ENCODE measurements at places on chromosomes 5 and 9. TPM values are rescaled to one million over a fixed set of nuclear protein-coding genes. Genes with fewer than 3 reads are reported as not detected.

DNA sequence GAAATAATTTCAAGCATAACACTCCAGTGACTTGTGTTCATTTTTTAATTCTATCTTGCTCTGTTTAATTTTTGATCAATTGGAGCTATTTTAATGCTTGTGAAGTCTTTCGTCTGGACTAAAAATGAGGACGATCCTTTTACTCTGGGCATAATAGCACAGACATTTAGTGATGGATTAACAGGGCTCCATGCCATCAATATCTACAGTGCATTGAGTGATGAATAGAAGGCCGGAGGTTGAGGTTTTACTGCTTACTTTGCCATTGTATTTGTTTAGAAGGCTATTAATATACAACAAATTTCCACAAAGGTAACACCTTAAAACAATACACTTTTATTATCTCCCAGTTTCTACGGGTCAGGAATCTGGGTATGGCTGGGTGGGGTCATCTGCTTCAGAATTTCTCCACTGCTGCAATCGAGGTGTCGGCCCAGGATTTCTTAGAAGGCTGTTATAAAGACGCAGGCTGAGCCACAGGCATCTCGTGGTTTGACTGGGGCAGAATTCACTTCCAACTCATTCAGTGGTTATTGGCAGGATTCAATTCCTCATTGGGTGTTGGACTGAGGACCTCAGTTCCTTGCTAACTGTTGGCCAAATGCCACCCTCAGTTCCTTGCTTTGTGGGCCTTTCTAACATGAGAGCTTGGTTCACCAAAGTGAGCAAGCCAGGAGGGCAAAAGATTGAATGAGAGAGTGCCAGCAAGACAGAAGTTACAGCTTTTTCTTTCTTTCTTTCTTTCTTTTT, 265.4 kb upstream of the VLDLR start:
- no peak for DNase-seq

DNA sequence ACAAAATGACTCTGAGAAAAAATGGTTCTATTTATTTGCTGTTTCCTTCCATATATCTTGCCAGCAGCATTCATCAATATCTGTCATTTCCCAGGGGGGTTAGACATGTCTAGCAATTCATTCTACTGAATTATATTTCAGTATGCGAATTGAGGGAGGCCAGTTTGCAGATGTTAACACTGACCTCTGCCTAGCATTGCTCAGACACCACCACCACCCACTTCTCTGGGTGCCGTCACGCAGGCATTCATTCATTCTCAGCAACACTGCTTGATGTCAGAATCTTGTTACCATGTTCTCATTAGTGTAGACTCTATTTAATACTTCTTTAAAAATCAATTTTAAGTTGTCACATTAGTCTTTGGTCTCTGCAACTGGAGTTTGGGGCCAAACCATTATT, 181.7 kb downstream of the MAST4 start:
- DNase-seq = no peak

Gene UBTD2
- 20.9 TPM for total RNA-seq

Gene PCDHAC2
- total RNA-seq = 0.47 TPM

DNA sequence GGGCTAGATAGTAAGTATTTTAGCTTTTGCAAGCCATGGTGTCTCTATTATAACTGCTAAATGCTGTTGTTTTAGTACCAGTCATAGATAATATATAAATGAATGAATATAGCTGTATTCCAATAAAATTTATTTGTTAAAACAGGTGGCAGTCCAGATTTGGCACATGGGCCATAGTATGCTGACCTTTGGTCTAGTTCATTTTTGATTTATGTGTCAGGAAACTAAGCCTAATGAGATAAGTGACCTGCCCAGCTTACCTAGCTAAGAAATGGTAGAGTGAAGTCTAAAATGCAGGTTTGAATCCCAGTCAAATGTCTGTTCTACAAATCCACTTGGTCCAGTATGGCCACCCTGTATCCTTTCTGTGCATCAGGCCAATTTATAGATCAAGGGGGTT, 139.3 kb downstream of the ALDH1A1 start:
- no peak for DNase-seq

Gene CER1
- total RNA-seq = not detected

DNA sequence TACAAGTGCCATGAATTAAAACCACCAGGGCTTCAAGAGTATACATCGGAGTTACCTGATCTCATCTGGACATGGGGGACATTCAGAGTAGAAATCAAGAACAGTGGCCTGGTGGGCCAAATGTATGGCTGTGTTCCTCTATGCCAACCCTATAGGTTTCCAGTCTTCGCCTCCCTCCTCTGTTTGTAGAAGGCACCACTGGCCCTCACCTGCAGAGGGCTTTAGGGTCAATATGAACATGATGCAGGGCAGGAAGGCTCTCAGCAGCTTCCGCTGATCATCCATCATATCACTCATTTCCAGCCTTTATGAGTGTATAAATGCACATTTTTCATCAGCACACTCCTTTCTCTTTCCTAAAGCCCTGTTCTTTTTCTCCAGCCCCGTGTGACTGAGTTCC, 555.5 kb upstream of the BRINP1 start:
- DNase-seq = no peak

DNA sequence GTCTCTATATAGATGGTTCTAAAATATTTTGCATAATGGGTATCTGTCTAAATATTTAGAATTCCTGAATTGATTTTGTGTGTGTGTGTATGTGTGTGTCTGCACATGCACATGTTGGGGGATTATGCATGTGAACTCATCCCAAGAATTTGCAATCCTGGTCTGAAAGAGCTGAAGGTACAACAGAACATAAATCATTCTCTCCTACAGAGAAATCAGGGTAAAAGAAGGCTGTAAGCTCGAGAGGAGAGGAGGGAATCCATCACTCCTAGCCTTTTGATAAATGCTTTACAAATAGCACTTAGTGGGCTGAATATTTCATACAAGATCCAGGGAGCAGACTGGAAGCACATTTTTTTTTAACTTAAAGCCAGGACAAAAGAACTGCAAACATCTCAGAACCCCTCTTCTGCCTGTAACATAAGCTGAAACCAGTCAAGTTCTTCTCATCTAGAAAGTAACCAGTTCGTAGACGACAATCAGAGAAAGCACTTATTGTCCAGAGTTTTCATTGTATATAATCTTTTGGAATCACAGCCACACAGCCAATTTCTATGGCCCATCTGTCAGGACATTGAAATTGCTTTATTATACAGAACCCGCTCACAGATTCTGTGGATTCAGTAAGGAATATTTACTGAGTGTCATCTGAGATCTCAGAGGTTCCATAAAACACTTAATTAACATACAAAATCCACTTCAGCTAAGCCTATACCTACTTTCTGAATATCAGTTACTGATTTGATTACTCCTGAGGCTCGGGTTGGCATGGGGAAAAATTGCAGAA, 541.4 kb upstream of the ZNF462 start:
- DNase-seq = no peak

DNA sequence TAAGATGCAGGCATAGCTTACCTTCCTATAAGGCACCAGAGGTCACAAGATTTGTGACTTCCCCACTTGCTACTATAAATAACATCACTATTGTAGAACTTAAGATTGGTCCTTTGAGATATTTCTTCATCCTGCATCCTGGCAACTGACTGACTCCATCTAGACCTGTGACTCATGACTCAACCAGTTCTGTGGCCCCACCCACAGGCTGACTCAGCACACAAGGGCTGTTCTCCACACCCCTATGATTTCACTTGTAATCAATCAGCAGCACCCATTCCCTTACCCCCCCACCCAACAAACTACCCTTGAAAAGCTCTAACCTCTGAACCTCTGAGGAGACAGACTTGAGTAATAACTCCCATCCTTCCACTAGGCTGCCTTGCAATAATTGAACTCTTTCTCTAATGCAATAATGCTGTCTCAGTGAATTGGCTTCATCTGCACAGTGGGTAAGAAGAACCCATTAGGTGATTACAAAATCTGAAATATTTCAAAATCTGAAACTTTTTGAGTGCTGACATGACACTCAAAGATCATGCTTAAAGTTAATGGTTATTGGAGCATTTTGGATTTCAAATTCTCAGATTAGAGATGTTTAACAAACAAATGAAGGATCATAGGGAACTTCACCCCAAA, 296.7 kb downstream of the ARL15 start:
- DNase-seq = no peak

GRCh38 chr5:5398071-5398470, 24.4 kb upstream of the ICE1 start:
- no peak for DNase-seq

DNA sequence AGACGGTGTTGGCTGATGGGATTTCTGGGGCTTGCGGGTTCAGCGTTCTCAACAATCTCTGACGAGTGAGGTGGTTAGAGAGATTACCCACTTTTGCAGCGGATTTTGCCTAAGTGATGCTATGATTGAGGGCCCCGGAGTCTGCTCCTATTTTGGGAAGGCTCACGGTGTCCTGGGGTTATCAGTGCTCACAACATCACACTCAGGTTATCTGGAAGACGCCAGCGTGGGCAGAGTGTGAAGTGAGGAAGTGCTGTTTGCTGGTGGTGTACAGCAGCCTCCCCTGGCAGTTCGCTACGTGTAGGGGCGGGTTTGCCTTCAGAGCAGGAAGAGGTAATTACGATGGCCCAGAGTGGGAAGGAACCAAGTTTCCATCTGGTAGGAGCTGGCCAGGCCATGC, 341.2 kb upstream of the IRX2 start:
- no peak for DNase-seq

GRCh38 chr5:8580298-8580697, 711.4 kb downstream of the MTRR start:
- no peak for DNase-seq

GRCh38 chr5:16909464-16909863, 26.6 kb downstream of the MYO10 start:
- no peak for DNase-seq

GRCh38 chr5:135813758-135814157, 20.7 kb upstream of the SLC25A48 start:
- DNase-seq = no peak

DNA sequence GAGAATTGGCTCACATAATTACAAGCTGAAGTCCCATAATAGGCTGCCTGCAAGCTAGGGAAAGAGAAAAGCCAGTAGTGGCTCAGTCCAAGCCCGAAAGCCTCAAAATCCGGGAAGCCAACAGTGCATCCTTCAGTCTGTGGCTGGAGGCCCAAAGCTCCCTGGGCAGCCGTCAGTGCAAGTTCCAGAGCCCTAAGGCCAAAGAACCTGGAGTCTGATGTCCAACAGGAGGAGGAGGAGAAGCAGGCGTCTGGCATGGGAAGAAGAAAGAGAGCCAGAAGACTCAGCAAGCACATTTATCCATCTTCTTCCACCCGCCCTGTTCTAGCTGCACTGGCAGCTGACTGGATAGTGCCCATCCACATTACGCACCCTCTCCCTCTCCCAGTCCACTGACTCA, 213.4 kb downstream of the GAS1 start:
- DNase-seq = no peak

Gene SNCAIP
- 1.1 TPM for total RNA-seq

Gene SH3PXD2B
- total RNA-seq = 11.1 TPM

Data from left colon (tissue), 2 donors.